ENCODE measurements at places on chromosomes 12 and 14.

DNA sequence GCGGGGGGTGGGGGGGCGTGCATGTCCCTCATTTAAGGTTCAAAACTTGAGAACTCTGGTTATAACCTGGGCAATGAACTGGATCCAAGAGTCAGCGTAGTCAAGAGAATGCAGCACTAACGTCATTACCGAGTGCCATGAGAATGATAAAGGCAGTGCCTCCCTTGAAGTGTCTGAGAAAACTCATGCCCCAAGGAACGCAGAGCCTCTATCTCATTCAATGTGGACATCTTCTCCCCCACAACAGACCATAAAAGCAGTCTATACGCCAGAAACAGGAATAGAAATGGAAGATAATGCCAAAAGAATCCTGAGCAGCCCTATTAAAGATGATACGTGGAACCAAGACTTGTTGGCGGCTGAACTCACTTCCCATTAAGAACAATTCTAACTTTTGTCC, 208.6 kb downstream of the MED13L start:
- no peak for DNase-seq

- no peak for DNase-seq
Measured at GRCh38 chr12:39235990-39236767, 206.7 kb downstream of the KIF21A start.

DNA sequence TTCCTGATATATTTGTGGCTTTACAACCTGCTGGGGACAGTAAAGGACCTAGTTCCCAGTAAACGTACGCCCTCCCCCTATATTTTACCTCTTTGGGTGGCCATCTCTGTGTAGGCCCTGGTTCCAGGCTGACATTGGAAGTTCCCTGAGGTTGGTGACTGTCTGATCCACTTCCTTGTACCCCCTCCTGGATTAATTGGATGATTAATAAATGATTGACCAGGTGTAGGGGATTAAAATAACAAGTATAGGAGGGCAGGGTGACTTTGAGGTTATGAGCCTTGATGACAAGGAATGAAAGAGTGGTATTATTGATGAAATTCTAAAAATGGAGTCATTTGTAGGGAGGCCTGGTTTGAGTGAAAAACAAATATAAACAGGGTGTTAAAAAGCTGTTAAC, 9.6 kb downstream of the SUSD6 start:
- DNase-seq, result no peak

DNA sequence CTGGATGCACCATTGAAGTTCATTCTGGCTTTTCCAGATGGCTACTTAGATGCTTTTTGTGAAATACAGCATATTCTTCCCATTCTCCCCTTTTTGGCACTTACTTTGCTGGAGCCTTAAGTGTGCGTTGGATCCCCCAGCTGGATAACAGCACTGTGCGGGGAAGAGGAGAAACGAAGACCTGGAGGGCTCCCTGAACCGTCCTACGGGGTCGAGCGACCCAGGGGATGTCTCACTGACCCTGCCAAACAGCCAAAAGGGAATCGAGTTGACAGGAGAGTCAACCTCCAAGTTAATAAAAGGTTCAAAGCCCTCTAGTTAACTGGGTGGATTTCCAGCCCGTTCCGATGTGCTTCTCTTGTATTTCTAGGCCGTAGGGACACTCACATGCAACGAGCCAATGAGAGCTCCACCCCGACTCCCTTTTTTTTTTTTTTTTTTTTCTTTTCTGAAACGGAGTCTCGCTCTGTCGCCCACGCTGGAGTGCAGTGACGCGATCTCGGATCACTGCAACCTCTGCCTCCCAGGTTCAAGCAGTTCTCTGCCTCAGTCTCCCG, 1.0 kb upstream of the CAMKK2 start:
- DNase-seq, result peak; percentile 28

DNA sequence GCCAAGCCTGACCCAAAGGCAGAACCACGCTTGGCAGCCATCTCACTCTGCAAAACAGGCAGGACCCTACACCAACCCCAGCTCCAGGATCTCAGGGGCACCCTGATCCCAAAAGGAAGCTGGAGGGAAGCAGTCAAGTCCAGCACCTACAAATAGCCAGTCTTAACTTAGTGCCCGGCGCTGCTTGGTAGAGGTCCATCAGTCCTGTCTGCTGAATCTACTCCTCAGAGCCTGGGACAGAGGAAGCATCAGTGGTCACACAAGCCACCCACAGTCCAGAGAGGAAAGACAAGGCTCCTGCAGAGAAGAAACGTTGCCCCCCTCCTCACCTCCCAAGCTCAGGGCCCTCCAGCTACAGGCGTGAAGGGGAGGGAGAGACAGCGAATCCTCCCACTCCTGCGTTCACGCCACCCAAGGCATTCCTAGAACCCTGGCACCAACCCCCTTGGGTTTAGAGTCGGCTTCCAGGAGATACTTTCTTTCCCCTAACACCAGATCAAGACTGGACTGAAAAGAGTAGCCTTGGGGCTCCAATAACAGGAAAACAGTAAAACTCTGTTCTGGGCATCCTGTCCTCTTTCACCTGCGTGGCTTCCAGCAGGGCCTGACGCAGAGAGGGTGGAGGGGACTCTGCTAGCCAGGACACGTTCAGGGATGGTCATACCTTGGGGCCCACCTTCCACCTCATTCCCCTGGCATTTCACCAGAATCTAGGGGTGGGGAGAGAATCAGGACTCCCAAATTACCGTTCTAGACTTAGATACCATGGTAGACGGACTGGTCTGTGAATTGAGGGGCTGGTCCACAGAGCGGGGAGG, 1.2 kb downstream of the PXN start:
- no peak for DNase-seq

DNA sequence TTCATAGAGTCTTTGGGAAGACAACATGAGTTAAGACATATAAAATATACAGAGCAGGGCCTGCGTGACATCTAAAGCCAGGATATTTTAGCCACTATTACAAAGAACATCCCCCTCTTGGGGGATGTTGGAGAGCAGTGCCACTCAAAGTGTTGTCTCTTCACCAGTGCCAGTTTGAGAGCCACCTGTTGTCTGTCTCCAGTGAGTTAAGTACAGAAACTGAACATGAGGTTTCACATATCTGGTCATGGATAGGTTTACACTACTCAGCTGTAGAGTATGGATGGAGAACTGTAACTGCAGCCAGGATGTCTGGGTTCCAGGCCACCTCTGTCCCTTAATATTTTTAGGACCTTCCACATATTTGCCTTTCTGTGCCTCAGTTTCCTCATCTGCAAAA, 39.1 kb downstream of the RNFT2 start:
- DNase-seq, result no peak

GRCh38 chr12:113766879-113767878, 198.9 kb downstream of the RBM19 start:
- no peak for DNase-seq

- no peak for DNase-seq
Measured at GRCh38 chr14:23025151-23025814, 9.4 kb downstream of the PSMB5 start.
